ENCODE measurements at places on chromosomes 5 and 9.

- DNase-seq, result peak; percentile 48
Observed at GRCh38 chr5:88729084-88729828, 153.7 kb downstream of the MEF2C start.

DNA sequence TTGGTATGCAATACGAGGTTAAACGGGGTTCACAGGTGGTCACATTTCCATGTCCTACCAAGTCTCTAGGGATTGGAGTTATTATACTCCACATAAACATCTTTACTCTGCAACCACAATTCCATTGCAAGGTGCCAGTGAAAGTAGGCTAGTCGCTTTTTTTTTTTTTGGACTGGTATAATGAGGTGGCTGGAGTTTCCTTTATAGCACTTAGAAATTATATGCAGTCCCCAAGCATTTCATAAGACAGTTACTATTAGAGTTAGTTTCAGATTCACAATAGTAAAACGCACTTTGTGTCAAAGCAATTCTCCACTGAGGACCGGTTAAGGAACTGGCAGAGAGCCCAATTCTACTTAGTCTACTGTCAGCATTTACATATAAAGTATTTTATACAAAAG lies 1.4 kb downstream of the MEF2C start:
- DNase-seq, result no peak

- no peak for DNase-seq
Observed at GRCh38 chr9:114028646-114029045, 49.5 kb downstream of the AMBP start.

DNA sequence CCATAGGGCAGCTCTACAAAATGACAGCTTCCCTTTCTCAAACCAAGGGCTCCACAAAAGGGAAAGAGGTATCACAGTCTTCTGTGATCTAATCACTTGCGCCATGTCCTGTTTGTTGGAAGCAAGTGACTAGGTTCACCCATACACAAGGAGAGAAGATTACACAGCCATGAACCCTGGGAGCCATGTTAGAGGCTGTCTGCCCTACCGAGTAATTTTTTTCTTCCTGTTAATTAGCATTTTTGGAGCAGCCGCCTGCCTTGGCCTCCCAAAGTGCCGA lies 33.2 kb upstream of the GOLPH3 start:
- no peak for DNase-seq

GRCh38 chr5:122846051-122846550 lies 688 bp downstream of the SNX24 start:
- DNase-seq, result no peak

DNA sequence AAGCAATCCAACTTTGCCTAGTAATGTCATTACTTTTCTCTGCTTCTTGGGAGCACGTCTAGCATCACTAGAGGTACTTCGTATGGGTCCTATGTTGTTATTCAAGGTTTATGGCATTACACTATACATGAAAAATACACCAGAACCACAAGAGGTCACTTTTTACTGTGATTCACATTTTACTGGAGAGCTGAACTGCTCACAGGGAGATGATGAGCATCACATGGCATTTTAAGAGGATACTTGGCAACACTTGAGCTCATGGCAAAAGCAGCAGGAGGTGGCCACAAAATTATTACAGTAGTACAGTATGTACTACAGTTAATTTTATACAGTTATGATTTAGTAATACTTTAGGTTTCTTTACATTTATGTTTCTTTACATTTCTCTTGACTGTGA lies 223.4 kb downstream of the PARP8 start:
- DNase-seq, result no peak

- no peak for DNase-seq
Observed at GRCh38 chr9:35935261-35935660, 22.7 kb downstream of the OR2S2 start.

GRCh38 chr5:94992325-94992724 lies 292.6 kb downstream of the MCTP1 start:
- no peak for DNase-seq

DNA sequence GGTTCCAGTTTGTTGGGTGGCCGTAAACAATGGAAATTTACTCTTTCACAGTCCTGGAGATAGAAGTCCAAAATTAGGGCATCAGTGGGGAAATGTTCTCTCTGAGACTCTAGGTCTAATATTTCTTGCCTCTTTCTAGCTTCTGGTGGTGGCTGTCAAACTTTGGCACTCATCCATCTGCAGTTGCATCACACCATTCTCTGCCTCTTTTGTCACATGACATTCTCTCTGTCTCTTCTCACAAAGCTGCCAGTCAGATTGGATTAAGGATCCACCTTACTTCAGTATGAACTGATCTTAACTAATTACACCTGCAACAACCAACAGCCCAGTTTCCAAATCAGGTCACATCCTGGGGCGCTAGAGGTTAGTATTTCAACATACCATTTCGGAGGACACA lies 222.9 kb upstream of the FTMT start:
- DNase-seq, result no peak

Measured in pulmonary artery endothelial cell (primary cell).